ENCODE measurements at places on chromosomes 1 and 21.
A peak's percentile ranks its signal among the peaks of the same experiment; 100 is the strongest.

DNA sequence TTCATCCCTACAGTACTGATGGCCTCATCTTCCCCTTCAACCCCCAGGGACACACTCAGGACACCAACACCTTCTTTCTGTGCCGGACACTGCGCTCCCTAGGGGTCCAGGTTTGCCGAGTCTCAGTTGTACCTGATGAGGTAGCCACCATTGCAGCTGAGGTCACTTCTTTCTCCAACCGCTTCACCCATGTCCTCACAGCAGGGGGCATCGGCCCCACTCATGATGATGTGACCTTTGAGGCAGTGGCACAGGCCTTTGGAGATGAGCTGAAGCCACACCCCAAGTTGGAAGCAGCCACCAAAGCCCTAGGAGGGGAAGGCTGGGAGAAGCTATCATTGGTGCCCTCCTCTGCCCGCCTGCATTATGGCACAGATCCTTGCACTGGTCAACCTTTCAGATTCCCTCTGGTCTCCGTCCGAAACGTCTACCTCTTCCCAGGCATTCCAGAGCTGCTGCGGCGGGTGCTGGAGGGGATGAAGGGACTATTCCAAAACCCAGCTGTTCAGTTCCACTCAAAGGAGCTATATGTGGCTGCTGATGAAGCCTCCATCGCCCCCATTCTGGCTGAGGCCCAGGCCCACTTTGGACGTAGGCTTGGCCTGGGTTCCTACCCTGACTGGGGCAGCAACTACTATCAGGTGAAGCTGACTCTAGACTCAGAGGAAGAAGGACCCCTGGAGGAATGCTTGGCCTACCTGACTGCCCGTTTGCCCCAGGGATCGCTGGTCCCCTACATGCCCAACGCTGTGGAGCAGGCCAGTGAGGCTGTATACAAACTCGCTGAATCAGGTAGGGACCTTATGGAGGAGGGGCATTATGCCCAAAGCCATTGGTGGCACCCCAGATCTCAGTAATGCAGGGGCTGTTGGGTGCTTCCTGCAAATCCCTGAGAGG, 5.1 kb upstream of the LENEP start:
- no peak for DNase-seq

GRCh38 chr1:22543679-22544078, 19.6 kb upstream of the EPHA8 start:
- DNase-seq: no peak

- DNase-seq: no peak
Measured at GRCh38 chr1:30863858-30864604, 44.5 kb downstream of the SDC3 start.

DNA sequence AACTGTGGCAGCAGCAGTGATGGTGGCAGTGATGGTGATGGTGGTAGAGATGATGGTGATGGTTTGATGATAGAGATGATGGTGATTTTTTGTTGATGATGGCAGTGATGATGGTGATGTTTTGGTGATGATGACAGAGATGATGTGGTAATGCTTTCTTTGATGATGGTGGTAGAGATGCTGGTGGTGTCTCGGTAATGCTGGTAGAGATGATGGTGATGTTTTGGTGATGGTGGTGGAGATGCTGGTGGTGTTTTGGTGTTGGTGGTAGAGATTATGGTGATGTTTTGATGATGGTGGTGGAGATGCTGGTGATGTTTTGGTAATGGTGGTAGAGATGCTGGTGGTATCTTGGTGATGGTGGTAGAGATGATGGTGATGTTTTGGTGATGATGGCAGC, 131.6 kb downstream of the NAV1 start:
- DNase-seq: no peak

- no peak for DNase-seq
Measured at GRCh38 chr1:113389359-113389952, 859 bp upstream of the MAGI3 start.

DNA sequence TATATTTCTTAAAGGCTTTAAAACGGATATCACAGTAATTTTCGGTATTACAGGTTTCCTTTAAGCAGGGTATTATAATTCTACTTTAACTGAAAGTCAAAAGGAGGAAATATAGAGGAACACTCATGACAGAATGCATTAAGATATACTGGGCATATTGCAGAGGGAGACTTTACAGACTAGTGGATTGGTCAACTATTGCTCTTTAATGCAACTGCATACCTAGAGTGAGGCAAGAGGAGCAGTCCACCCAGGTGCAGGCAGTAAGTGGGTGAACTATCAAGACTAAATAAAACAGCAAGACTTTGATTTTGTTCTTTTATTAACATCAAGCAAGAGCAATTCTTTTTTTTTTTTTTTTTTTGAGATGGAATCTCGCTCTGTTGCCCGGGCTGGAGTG, 10.5 kb downstream of the SCAF4 start:
- DNase-seq: no peak

- DNase-seq: no peak
Measured at GRCh38 chr1:22708777-22709176, 1.9 kb upstream of the EPHB2 start.

GRCh38 chr1:67439277-67440029, 9.3 kb upstream of the SERBP1 start:
- DNase-seq: no peak

DNA sequence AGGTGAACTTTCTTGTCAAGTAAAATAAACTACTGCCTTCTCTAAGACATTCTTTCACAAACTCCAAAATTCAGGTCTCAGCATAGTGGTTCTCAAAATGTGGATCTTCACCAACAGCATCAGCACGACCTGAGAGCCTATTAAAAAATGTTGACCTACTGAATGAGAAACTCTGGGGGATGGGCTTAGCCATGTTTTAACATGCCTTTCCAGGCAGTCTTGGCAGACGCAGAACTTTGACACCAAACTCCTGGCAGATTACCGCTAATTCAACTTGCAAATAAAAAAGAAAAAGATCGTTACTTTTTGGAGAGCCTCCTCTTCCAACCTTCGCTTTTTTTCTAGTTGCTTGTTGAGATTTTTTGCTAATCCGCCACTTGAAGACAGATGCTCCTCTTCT, 35.1 kb downstream of the ARHGAP29 start:
- DNase-seq: no peak

DNA sequence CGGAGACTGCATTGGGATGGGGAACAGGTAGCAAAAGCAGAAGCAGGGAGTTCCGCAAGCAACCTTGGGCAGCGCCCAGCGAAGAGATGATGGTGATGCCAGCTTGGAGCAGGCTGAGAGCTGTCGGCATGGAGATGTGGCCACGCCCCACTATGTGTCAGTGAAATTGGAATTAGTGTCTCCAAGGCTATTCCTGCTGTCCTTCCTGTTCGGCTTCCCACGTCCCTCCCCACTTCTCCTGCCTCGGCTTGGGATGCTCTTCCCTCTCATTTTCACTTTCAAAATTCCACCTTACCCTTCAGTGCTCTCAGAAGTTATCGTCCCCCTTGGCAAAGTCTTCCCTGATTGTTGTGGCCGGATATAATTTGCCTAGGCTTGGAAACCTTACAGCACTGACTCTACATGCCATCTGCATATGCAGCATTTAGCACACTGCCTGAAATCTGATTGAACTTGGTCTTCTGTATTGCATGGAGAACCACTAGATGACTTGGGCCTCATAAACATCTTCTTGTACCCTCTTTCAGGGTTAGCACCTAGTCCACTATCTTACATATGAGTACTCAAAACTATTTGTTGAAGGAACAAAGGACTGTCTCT, 270.7 kb upstream of the RUNX1 start:
- no peak for DNase-seq

DNA sequence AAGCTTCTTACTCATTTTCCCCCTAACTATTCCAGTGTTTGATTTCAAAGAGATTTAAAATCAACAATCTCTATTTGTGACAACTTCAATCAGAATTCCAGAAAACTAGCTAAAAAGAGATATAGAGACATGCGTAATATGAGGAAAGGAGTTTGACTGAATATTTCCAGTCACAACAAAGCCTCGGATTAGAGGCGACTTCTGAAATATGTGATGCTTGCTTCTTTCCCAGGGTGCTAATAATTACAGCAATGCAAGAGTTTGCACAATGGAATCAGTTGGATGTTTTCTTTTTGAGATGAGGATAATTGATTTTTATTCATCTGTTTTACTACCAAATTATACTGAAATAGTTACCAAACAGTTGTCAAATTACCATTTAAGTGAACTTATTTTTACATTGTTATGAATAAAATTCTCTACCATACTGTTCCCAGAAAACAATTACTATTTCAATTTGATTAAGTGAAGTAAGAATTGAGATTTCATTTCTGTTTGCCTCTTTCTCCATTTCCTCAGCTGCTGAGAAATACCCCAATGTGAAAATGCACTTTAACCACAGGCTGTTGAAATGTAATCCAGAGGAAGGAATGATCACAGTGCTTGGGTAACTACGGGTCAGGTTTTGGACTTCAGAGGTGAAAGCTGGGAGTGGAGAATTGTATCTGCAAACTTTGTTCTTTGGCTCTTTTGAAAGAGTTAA, 28.1 kb downstream of the KMO start:
- DNase-seq: no peak

- DNase-seq: no peak
Measured at GRCh38 chr1:36471830-36472641, 7.9 kb upstream of the MRPS15 start.

- DNase-seq: peak; percentile 47
Measured at GRCh38 chr1:7975212-7975865, 13.8 kb downstream of the PARK7 start.

GRCh38 chr1:201253906-201254624, 29.2 kb upstream of the PKP1 start:
- DNase-seq: no peak

GRCh38 chr1:218785928-218786327, 387.8 kb upstream of the LYPLAL1 start:
- DNase-seq: no peak

GRCh38 chr1:173590557-173590956, 12.3 kb downstream of the SLC9C2 start:
- DNase-seq: no peak

DNA sequence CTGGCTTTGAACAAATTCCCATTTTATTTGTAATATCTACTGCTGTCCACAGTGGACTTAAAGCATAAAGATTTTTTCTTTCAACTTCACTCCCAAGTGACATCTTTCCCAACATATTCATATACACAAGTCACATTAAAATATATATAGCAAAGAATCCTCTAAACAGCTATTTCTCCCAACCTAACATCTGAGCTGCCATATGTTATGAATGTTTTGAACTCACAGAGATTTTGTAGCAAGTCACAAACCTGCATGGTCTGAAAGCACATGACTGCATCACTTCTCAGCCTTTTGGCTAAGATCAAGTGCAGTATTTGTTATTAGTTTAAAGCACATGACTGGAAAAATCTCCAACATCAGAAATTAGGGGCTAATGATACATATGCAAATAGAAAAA, 7.7 kb upstream of the HFM1 start:
- DNase-seq: no peak

GRCh38 chr1:234643111-234643849, 33.3 kb upstream of the IRF2BP2 start:
- no peak for DNase-seq

DNA sequence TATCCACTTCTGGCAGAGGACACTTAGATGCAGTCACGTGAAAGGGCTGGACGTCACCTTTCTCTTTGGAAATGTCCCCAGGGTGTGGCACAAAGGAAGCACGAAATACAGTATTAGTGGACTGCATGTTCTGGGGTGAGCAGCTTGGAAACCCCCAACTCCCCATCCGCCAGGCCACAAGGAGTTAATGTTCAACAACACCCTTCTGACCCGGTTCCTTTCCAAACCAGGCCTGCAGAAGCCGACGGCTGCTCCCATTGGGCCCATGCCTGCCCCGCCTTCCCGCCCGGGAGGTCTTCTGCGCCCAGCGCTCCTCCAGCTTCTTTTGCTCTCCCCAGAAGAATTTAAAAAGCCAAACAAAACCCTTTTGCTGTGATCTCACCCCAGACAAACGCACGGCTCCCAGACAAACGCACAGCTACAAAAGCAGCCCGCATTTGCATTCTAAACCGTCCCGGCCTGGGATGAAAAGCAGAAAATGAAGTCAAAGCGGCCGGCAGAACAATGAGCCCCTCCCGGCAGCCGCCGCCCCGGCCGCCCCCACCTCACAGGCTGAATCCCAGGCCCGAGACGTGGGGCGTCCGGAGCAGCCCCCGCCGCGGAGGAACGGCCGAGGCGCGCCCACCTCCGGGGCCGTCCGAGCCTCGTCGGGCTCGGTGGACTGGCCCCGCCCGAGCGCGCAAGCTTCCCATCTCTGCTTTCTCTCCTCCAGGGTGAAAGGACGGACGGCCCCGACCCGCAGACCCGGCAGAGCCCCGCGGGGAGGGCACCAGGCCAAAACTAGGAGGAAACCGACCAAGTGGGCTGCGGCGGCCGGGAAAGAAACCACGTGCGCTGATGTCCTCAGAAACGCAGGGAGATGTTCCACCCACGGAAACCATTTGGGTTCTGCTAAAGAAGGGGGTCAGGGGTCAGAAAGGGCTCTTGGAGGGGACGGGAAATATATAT, 101.9 kb downstream of the PLPP3 start:
- DNase-seq: no peak

DNA sequence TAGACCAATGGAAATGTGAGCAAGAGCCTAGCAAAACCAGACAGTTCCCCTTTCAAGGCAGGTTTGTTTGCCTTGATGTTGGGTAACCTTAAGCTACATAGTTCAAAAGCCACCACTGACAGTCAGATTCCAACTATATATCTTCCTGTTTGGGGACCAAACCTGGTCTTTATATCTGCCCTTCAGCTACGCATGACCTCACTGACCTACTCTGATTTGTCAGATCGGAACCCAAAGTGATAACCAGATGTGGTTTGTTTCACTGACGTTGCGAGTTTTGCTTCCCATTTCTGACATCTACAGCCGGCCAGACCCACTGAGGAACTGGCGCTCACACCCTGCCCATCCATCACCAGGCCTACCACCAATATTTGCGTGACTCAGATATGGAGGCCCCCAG, 361.1 kb upstream of the CHRM3 start:
- DNase-seq: no peak

- DNase-seq: no peak
Measured at GRCh38 chr1:43255438-43256210, 14.2 kb upstream of the TMEM125 start.

GRCh38 chr1:228358039-228358763, 48.4 kb downstream of the TRIM11 start:
- DNase-seq: no peak

- DNase-seq: no peak
Measured at GRCh38 chr1:103616362-103616761, 865 bp upstream of the AMY2A start.
